ENCODE measurements at places on chromosomes 4 and X.
A peak's percentile ranks its signal among the peaks of the same experiment; 100 is the strongest.

- peak; percentile 39 for DNase-seq
Observed at GRCh38 chrX:130024127-130024526, 41.7 kb downstream of the BCORL1 start.

DNA sequence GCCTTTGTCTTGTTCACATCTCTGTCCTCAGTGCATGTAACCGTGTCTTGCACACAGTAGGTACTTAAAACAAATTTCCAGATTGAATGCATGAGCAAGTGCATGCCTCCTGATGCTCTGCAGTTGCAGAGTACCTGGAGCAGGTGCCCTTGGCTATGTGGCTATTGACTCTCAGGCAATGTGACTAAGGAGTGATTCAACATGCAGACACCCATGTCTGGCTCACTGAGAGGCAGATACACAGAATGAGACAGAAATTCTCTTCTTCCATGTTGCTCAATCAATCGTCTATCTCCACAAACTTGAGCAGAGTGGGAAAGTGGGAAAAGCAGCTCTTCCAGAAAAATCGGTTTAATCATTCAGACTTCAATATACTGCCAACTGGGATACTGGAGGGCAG, 111.0 kb downstream of the CHRDL1 start:
- DNase-seq = no peak

DNA sequence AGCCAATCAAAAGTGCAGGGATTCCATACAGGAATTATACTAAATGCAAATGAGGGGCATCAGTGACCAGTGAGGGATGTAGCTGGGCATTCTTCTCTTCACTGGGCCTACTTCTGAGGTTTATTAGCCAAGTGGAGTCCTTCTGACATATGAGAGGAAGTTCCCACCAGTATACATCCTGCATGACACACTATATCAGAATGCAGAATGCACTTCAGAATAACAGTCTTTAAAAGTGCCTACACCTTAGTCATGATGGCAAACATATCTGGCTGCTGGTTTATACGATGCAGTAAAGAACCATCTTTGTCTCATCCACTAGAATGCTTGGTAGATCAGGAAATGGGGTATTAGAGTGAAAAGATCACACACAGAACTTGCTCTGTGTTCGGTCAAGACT, 180.3 kb upstream of the PPARGC1A start:
- no peak for DNase-seq

- no peak for DNase-seq
Observed at GRCh38 chr4:148170408-148171365, 271.5 kb downstream of the NR3C2 start.

DNA sequence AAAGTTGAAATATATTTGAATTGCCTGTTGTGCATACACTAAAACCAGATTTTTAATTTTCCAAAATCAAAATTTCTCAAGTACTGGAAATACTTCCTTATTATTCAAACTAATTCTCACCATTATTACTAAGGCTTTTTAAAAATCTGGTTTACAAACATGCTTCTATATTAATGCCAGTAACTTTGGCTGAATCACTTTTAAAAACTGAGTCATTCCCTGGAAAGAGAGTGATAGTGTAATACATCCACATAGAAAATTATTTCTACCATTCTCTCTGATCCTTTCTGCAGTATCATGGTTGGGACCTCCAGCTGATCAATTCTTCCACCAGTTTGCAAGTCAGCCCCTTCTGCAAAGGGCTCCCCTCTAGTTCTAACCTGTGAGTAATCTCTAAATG, 165.3 kb upstream of the FAM241A start:
- no peak for DNase-seq

DNA sequence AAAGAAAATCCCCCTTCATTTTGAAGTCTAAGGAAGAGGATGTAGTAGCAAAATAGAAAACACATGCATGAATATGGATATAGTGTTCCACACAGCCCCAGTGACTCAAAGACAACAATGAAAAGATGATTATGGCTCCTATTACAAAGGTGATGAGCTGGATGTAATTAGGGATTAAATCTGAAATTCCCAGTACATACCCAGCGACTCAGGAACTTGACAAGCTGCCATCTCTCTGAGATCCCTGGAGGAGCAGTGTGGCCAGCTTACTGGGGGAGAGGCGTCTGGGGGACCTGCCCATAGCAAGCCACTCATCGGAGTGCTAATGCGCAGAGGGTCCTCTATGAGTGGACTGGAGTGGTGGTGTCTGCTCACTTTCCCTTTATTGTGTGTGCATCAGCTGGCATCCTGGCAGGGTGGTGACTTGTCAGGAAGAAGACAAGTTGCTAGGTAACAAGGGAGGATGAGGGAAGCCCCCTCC, 42.7 kb upstream of the MGST2 start:
- DNase-seq = no peak

- no peak for DNase-seq
Observed at GRCh38 chr4:176744091-176744490, 48.6 kb downstream of the VEGFC start.

GRCh38 chrX:154374313-154375155, at the start of gene FLNA:
TSS of gene FLNA (minus strand) at chrX:154374634. CDS start at chrX:154371245, 3,389 bp downstream.
- DNase-seq = no peak

DNA sequence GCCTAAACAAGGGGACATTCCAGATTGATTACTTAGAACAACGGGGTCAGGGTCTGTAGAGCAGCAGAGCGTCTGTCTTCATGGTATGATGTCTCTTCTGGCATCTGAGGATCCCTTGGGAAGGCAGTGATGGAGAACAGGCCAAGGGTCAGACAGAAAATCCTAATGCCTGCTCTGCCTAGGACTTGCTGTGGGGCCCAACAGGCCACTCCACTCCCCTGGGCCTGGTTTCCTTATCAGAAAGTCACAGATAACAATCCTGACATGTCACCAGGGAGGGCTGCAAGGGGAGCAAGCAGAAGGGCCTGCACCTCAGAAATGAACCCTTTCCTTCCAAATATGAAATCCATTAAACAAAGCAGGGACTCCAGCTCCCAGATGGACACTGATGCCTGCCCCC, 21.4 kb upstream of the ARHGAP6 start:
- DNase-seq = no peak

DNA sequence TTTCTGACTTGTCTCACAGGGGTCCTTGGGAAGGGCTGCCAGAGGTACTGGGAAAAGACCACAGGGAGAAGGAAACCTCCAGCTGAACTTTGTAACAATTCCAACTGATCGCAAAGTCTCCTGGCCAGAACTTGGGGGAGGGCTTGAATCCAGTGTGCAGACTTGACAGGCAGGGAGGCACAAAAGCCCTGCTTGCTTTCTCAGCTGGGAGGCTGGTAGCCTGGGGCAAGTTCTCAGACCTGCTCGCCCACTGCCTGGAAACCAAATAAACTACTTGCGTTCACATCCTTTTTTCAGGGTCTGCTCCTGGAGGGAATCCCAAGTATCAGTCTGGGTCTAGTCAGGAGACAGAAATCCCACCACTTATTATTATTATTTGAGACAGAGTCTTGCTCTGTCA, 48.0 kb upstream of the CASK start:
- no peak for DNase-seq

DNA sequence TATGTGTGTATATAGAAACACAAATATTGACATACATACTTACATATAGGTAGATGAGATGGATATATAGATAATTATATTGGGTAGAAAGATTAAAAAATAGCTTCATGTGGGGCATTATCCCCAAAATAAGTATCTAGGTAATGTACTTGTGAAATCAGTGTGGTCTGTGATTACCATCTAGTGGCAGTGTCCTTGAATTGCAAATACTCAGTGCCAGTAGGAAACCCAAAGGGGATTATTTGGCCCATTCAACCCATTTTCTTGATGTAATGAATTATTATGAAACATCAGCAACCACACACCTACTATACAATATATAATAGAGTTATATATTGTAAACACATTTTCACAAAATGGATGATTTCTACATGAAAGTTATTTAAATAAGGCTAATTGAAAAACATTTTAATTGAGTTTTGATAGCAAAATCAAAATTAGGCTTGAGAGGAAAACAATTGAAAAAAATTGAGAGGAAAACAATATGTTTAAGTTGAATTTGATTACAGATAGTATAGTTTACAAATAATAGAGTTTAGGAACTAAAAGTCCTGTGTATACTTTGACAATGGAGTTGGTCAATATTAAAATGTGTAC, 389.4 kb downstream of the GALNTL6 start:
- no peak for DNase-seq

DNA sequence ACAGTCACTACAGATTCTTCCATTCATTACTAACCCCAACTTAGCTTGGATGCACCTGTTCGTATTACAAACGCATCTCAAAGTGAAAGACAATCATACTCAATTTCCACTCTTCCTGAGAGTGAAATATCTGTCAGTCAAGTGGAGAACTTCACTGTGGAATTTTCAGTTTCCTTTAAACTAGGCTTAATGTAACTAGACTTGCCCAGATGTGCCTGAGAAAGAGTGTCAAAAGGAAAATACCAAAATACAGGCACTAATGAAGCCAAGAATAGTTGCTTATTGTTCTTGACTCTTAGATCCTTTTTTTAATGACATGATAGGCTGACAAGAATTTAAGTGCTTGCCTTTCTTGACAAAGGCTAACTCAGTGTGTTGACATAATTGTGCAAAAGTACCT, 72.4 kb upstream of the NR3C2 start:
- no peak for DNase-seq

DNA sequence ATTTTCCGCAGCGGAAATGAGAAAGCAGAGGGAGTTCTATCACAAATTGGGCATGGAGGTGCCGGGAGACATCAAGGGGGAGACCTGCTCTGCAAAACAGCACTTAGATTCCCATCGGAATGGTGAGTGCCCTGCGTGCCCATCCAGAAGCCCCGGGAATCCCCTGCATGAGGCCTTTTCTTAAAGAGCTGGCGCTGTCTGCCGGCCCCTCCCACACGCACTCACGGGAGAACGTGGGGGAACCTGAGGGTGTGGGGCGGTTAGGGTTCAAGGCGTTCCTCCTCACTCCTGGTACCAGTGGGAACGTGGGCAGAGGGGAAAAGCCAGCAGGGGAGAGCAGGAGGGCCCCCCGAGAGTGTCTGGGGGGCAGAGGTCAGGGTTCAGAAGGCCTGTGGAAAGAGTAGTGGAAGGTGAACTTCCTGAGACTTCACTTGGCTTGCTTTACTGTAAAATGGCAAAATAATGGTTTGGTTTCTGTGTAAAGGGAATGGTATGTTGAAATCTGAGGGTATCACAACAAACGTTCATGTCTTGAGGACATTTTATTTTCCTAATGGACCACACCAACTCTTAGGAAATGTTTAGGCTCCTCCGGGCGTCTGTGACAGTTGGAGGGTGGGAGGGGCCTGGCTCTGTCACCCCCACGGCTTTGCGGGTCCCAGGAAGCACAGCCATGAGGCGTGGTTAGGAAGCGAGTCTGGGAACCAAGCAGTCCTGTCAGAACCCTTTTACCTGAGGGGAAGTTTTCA, 38.0 kb downstream of the PCGF3 start:
- DNase-seq = no peak

DNA sequence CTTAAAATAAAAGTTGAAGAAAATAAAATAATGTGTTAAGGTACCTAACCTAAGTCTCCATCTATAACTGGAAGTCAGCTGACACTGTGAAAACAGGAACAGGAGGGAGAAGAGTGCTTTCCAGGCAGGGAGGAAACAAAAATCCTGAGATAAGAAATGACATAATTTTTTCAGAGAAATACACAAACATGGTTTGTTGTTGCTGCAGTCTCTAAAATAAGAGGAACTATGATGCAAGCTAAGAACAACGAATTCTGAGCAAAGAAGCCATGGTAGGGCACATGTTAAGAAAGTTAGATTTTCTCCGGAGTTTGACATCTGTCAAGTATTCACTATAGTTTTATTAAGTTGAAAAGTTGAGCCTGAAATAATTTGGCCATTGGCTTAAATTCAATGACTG, 26.9 kb downstream of the PAPSS1 start:
- no peak for DNase-seq

DNA sequence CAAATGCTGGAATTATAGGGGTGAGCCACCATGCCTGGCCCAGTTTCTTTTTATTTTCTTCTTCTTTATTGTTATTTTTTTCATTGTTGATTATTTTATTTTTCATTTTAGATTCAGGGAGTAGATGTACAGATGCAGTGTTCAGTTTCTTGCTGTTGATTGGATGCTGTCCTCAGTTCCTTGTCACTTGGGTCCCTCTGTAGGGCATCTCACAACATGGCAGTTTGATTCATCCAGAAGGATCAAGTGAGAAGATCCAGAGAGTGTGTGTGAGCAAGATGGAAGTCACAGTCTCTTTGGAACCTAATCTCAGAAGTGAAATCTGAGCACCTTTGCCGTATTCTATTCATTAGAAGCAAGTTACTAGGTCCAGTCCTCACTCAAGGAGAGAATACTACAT, 20.9 kb downstream of the HMGB3 start:
- DNase-seq = no peak

- DNase-seq = no peak
Observed at GRCh38 chr4:43496188-43496587, 603.7 kb downstream of the GRXCR1 start.

GRCh38 chr4:98573791-98574190, 84.6 kb downstream of the TSPAN5 start:
- DNase-seq = no peak

DNA sequence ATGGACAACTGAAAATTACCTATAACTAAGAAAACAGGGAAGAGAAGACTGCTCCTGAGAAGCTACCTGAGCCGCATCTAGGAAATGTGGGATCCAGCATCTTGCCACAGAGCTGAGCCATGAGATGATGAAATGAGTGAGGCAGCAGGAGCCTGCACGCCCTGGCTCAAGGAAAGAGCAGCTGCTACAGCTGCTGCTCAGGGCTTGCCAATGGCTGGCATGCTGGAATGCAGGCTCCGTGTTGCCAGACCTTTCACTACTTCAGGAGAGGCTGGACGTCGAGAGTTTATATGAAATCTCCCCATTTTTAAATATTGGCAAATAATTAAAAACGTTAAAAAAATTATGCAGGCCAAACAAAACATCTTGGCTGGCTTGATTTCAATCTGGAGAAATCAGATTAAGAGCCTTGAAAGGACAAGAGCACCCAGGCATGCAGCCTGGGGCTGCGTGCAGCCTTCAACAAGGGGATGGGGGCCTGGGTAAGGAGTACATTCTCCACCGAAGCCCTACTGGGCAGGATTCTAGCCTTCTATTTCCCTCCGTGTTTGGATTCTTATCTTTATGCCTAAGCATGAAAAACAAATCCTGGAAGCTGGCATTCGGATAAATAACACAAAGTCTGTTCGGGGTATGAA, 227.6 kb downstream of the NR3C2 start:
- DNase-seq = no peak

- peak; percentile 18 for DNase-seq
Observed at GRCh38 chrX:65596270-65597034, 61.9 kb upstream of the LAS1L start.
